ENCODE measurements at places on chromosomes 1 and 21. TPM values are rescaled to one million over a fixed set of nuclear protein-coding genes. Genes with fewer than 3 reads are reported as not detected.

DNA sequence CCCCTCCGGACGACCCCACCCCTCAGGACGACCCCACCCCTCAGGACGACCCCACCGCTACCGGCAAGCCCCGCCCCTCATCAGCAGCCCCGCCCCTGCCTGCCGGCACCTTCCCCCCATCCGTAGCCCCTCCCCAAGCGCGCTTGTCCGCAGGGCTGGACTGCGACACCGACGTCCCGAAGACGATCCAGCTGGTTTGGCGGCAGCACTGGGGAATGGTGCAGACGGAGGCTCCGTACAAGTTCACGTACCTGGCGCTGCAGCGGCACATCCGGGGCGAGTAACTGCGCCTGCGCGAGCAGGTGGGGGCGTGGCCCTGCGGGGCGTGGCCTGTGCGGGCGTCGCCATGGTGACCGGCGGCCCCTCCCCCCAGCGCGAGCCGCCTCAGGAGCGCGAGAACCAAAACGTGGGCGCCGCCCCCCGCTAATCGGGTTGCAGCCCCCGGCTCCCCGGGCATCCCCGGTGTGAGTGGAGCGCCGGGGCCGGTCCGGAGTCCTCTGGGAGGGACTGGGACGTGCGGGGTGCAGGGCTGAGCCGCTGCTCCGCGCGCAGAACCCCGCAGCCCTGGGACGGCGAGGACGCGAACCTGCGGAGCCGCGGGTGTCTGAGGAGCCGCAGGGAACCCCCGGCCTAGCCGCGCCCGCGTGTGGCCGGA is 4.9 kb downstream of the RNF223 start:
- peak; percentile 83 for DNase-seq

DNA sequence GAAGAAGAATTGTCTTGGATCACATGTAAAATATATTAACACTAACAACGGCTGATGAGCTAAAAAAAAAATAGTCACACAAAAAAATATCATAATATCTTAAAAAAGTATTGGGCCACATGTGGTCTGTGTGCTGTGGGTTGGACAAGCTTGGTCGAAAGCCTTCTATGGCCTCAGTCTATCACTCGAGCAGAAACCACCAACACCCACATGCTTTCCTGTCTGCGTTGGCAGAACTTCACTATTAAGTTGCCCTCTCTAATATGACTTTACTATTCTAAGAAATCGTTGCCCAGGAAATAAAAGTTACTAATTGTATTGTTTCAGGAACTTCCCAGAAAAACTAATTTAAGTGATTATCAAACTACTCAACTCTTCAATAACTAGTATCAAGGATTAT is 28.2 kb upstream of the ETS2 start:
- DNase-seq = no peak

DNA sequence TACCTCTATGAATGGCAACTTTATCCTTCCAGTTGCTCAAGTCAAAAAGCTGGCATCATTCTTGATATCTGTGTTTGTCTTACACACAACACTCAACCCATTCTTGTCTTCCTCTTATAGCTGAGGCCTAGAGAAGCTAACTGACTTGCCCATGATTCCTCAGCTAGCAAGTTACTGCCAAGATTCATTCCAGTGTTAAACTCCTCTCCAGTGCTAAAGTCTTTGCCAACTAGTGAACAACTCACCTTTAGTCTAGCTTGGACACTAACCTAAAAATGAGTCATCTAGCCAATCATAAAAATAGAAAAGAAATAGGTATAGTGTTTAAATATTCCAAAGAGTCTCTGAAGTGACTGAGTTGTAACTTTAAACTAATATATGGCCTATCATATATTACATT is 45.6 kb upstream of the RGS2 start:
- DNase-seq = no peak

DNA sequence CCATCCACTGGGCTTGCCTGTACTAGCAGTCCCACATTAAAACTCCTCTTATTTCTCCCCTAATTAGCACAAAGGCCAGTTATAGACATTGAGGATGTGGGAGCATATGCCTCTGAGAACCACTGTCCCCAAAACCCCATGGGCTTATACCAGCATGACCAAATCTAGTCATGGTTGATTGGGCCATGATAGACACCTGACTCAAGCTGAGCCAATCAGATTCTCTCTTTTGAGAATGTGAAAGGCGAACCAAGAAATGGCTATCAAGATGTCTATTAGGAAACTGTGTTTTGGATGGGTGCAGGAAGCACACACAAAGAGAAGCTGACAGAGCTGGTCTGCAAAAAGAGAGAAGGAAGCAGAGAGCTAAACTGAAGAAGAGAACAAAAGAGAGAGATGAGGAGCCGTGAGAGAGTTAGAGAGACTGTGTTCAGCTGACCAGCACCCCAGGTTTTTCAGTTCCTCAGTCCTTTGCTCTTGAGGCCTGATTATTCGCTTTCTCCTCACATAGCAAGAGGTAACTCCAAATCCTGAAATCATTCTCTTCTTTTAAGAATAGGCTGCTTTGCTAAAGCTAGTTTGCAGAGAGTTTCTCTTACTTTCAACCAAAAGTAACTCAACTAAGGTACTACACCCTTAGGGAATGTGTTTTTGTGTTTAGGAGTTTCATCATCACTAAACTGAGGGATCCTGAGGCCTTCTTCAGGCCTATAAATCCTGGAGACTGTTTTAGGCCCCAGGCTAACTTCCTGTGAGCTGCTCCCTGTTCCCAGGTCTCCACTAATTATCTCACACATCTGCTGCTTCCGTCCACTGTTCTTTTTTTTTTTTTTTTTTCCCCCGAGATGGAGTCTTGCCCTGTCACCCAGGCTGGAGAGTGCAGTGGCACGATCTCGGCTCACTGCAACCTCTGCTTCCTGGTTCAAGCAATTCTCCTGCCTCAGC is 7.9 kb upstream of the TIPRL start:
- no peak for DNase-seq

- DNase-seq = no peak
These were observed at the start of gene SLC37A1 for GRCh38 chr21:42513151-42513984. SLC37A1 (plus strand) TSS chr21:42513852; CDS start chr21:42518455, 4,603 bp downstream.

- DNase-seq = peak; percentile 33
These were observed 6.4 kb upstream of the KCNK1 start for GRCh38 chr1:233607252-233608119.

DNA sequence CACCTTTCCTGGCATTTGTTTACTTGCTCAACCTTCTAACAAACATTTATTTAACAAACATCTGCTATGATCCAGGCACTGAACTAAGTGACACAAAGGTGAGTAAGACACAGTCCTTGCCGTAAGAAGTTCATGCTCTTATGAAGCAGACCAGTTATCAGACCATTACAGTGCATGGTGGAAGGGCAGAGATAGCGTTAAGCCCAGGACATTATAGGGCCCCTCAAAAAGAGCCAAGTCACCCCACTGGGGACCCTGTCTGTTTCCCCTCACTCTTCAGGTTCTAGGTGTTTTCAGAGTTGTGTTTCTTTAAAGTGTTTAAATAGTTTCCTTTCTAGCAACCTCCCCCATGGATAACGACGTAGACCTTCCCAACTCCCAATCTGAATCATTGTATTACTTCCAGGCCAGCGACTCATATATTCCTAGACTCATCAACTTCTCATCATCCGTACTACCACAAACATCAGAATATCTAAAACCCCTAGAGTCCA is 39.3 kb downstream of the TCP10L start:
- DNase-seq = no peak

DNA sequence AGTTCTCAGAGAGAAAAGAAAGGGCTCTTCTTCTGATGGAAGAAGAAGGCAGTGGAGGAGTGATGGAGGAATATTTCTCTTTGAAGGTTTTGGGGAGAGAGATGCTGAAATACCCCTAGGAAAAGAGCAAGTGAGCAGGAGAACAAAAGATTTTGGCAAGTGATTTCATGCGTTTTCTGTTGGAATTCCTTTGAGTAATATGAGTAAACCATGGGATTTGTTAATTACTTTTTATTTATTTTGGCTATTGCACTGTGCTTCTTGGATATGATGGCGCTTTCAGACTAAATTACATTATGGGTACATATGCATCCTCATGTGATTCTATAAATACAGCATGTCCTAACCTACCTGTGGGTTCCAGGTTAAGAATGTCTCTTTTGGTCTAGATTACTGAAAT is 210.1 kb upstream of the PTGFR start:
- DNase-seq = no peak

DNA sequence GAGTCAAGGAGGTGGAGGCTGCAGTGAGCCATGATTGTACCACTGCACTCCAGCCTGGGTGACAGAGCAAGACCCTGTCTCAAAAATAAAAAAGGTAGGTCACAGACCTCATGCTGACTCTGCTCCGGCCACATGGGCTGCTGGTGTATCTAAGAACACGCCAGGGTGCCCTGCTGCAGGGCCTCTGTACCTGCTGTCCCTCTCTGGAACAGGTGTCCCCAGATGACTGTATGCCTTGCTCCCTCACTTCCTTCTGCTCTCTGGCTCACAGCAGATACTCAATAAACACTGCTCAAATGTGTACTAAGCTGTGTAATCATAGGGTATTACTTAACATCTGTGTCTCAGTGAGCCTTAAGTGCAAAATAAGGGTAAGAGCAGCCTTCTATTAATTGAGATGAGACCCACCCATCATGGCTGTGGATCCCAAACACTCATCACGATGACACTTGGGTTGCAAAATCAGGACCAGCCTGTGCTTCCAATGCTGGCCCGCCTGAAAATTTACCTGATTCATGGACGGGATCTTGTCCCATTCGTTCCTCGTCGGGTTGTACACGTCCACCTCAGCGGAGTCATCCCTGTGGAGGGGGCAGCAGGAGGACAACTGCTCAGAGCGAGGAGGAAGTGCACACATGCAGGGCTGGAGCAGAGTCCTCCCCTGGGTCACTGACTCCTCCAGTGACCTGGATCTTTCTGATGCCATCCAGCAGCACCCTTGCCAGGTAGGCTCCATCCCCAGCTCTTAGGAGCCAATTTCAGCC is 7.5 kb downstream of the KLHL21 start:
- no peak for DNase-seq

DNA sequence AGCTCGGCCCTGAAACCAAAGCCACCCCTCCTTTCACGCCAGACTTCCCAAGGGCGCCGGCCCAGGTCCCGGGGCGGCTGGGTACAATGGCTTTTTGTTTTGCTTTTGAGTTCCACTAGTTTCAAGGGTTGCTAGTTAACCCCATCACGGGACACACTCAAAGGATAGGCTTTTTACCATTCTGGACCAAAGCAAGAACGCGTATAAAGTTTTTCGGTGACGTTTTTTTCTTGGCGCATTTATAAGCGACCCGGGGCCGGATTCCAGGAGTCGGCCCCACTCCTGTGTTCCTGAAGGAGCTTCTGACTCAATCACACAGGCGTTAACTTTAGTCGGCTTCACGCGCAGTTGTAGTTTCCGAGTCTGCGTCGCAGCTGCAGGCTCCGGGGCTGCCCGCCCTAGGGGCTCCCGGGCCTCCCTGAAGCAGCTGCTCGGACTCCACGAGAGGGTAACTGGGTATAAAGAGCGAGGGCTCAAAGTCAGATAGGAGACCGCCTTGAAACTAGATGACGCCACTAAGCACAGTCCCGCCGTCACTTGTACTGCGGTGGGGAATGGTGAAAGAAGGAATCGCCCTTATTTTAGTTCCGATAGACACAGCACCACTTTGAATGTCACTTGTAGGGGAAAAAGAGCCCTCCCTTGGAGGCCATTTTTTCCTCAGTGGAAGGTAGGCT is 707 bp upstream of the KLHL21 start:
- peak; percentile 53 for DNase-seq

DNA sequence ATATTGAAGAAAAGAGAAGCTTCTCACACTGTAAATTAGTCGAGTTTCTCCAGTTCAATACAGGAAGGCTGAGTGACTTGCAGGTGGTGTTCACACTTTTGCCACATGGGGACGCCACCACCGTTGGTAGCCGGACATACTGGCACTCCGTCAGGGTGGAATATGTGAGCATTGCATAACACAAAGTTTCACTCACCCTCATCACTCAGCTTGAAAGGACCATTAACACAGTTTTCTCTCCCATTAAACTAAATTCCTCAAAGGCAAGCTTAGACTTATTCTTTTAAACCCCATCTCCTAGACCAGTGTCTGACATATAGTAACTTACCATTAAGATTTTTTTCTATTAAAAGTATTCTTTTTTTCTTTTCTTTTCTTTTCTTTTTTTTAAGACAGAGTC is 105.3 kb upstream of the SERBP1 start:
- DNase-seq = peak; percentile 86

DNA sequence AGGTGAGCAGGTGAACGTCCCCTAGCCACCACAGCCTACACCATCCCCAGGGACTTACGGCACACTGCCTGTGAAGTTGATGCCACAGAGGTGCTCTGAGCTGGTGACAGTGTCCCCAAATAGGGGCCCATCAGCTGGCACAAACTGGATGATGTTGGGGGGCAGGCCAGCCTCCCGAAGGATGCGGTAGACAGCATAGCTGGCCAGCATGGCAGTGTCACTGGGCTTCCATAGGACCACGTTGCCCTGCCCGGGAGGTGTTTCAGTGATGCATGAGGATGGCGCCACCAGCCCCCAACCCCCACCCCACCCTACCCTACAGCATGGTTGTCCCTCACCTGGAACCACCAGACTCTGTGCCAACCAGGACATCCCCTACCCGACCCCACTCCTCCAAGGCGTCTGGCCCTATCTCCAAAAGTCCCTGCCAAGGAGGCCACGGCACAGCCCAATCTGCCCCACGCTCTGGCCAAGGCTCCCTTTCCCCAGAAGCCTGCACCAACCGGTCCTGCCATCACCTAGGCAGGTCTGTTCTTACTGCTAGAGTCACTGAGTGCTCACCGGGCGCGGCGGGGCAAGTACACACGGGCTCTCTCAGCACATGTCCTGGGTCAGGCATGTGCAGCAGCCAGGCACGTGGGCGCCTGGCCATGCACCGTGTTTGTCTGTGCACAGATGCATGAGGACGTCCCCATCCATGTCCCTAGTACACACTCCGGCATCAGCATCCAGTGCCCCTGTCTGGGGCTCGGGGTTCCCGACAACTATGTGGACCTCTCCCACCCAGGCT is 20.5 kb downstream of the ALDH4A1 start:
- DNase-seq = no peak

DNA sequence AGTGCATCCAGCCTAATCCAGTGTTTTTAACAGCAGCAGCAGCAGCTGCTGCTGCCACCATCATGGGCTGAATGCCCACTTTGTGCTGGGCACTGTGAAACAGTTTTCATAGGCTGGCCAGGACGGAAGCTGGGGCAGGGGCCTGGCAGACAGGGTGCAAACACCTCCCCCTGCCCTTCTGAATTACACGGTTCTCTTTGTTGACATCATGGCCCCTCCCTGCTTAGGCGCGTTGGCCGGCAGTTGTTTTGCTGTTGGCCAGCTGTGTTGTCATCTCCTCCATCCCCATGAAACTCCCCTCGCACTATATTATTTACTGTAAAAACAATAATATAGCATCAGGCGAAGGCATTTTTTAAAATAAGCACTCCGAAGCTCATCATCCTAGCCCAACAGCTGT is 33.1 kb downstream of the PTPRU start:
- DNase-seq = no peak

- peak; percentile 65 for DNase-seq
These were observed 26.6 kb downstream of the DIPK1A start for GRCh38 chr1:92934395-92935378.

The CEP350 gene
- total RNA-seq = 48.4 TPM

The RNF187 gene
- 122 TPM for total RNA-seq

The THEM5 gene
- total RNA-seq = not detected

The TRAF3IP3 gene
- 8.9 TPM for total RNA-seq

The CHRM3 gene
- total RNA-seq = 4.4 TPM

The MATN1 gene
- total RNA-seq = 0.12 TPM

The SERINC2 gene
- total RNA-seq = 122 TPM

The HES3 gene
- not detected for total RNA-seq

The KRTAP7-1 gene
- total RNA-seq = not detected
